Vagina (tissue), 2 donors: ENCODE measurements at places on chromosomes 7 and 10. TPM values are rescaled to one million over a fixed set of nuclear protein-coding genes. Genes with fewer than 3 reads are reported as not detected.

SOSTDC1 gene
- 5.9 TPM for total RNA-seq

CADPS2 gene
- 25.5 TPM for total RNA-seq

DNA sequence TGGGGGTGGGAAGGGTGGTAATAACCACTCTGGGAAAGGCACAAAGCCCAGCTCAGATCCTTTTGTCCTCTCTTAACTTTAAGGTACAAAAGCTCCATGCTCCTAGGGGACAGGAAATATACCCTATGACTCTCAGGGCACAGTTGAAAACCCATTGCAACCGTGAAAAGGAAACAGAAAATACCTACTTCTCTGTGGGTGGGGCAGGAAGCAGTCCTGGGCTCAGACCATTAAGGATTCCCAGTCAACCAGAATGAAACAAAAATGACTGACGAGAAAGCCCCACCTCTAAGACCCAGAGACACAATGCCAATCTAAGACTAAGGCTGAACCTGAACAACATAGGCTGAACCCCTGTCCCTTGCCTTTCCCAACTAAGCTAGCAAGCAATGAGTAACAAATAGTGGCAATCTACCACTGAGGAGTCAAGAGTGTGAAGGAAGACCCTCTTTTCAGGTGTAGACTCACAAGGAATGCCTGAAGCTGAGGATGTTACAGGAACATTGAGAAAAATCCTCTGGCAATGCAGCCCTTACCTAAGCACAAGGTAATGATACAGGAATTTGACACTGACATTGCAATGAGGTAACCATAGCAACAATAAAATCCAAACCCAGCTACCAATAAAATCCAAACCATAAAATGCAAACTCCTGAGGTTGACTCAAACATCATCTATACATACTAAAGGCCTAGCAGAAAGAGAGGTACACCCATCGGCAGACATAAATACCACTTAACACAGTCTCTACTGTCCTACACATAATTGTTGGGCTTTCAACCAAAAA is 380.1 kb downstream of the HPSE2 start:
- H3K27ac ChIP-seq: no peak overlapping the region
- no peaks in the 10 kb centered on the region for H3K36me3 ChIP-seq
- H3K4me1 ChIP-seq: no peaks in the 10 kb centered on the region
- no peak for DNase-seq
- H3K4me3 ChIP-seq: no peak overlapping the region

FAM180A gene
- 7.1 TPM for total RNA-seq

DNA sequence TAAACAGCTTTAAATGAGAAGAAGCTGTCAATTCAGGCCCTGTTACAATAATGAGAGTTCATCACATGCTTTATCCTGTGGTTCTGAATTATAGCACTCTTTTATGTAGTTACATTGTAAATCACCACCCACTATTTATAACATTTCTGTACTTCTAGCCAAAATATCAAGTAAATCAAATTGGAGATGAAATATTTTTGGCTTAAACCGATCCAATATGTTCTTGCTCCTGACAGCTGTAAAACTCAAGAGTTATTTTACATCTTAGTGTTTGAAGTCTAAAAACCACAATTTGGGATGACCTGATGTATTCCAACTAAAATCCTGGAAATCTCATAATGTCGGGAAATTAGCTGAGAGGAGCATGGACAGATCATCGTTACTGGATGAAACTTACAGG is 371.2 kb upstream of the LRRN3 start:
- H3K27ac ChIP-seq: no peak overlapping the region
- no peak for DNase-seq
- H3K27me3 ChIP-seq: no peaks in the 10 kb centered on the region
- H3K4me3 ChIP-seq: no peak overlapping the region
- no peaks in the 10 kb centered on the region for H3K36me3 ChIP-seq

LIPJ gene
- total RNA-seq: not detected

ARMC10 gene
- total RNA-seq: 36.6 TPM

MYL10 gene
- not detected for total RNA-seq

DNA sequence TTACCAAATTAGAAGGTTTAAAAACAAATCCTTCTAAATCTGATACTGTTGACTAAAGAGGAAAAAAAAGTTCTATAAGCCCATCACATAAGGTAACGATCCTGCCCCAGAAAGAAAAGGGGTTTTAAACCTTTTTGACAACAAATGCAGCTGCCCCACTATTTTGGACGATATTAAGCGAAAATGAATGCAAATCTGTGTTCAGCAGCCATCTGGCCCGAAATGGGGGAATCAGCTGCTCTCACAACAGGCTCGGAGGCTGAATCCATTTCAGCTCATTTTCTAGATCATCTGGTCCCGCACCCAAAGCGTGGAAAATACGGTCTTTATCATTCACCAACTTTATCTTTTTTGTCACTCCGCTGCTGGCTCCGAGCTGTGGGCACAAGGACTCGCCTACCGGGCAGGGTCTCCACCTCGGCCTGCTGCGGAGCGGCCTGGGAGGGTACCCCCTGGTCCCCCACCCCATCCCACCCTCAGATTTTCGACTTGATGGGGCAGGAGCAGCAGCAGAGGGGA is 2.4 kb upstream of the EBF3 start:
- no peaks in the 10 kb centered on the region for H3K36me3 ChIP-seq
- H3K27ac ChIP-seq: no peak overlapping the region
- DNase-seq: peak; percentile 43
- H3K4me3 ChIP-seq: no peak overlapping the region
- H3K27me3 ChIP-seq: peaks cover 19% of the 10 kb centered on the region

DNA sequence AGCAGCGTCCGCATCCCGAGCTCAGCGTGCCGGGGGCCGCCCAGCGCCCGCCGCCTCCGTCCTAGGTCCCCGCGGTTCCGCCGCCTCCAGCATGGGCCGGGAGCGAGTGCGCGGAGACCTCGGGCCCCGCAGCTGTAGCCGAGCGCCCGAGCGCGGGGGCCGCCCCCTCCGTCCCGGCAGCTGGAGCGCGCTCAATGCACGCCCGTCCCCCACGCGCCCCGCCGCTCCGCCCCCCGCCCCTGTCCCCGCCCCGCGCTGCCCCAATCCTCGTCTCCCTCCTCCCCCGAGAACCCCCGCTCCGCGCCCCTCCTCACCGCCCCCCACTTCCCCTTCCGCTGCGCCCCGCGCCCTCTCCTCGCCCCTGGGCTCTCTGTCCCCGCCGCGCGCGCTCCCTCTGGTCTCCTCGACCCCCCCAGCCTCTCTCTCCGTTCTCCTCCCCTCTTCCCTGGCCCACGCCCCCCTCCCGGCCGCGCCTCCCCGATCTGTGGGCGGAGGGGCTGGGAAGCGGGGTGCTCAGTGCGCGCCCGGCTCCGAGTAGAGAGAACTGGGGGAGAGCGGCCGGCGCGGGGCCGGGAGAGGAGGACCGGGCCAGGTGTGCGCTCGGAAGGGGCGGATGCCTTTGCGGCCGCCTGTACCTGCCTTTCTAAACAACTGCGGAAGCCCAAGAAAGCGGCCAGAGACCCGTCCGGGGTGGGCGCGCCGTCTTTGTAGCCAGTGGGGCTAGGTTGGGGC is at the start of gene VIPR2:
Gene VIPR2, minus strand, starts transcription at position 110 of the 732 bp plus-strand sequence. Its CDS starts 96 bp downstream, at position 14.
- H3K36me3 ChIP-seq: no peaks in the 10 kb centered on the region
- peak; percentile 85 for DNase-seq
- H3K27me3 ChIP-seq: no peaks in the 10 kb centered on the region
- H3K27ac ChIP-seq: peak within 1 kb of the TSS; percentile 82
- peaks cover 23% of the 10 kb centered on the region for H3K4me1 ChIP-seq

GRCh38 chr10:3353235-3353634 is 180.7 kb upstream of the PITRM1 start:
- H3K4me3 ChIP-seq: no peak overlapping the region
- H3K27ac ChIP-seq: no peak overlapping the region
- no peak for DNase-seq
- no peaks in the 10 kb centered on the region for H3K27me3 ChIP-seq

- H3K4me3 ChIP-seq: no peak overlapping the region
- DNase-seq: no peak
- H3K27ac ChIP-seq: no peak overlapping the region
- H3K4me1 ChIP-seq: no peaks in the 10 kb centered on the region
- H3K36me3 ChIP-seq: no peaks in the 10 kb centered on the region
- H3K27me3 ChIP-seq: no peaks in the 10 kb centered on the region
Observed at GRCh38 chr10:71058308-71058707, 154.1 kb upstream of the UNC5B start.

GRCh38 chr7:136130511-136131303 is 153.5 kb upstream of the MTPN start:
- H3K36me3 ChIP-seq: no peaks in the 10 kb centered on the region
- no peaks in the 10 kb centered on the region for H3K27me3 ChIP-seq
- H3K4me1 ChIP-seq: no peaks in the 10 kb centered on the region
- no peak overlapping the region for H3K4me3 ChIP-seq
- H3K27ac ChIP-seq: no peak overlapping the region

GRCh38 chr10:69315610-69316312 is 37.5 kb downstream of the HK1 start:
- peaks cover 25% of the 10 kb centered on the region for H3K4me1 ChIP-seq
- DNase-seq: no peak
- H3K36me3 ChIP-seq: no peaks in the 10 kb centered on the region
- no peak overlapping the region for H3K4me3 ChIP-seq
- no peaks in the 10 kb centered on the region for H3K27me3 ChIP-seq
- peak overlapping the region; percentile 95 for H3K27ac ChIP-seq

DNA sequence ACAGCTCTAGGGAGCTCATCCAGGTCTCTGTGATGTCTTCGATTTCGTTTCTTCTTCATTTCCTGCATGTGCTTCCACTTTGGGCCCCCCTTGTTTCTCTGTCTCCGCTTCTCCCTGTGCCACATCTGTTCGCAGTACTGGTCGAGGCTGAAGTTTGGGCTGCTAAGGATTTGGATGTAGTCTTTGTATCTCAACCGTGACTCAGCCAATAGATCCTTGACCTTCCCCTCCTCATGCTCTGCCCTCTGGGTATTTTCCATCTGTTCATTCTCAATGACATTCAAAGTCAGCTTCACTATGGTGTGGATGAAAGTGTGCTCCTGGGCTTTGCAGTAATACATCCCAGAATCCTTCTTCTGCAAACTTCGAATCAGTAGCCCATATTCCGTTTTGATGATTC is 187.4 kb downstream of the SEMA3D start:
- H3K4me1 ChIP-seq: no peaks in the 10 kb centered on the region
- no peak overlapping the region for H3K4me3 ChIP-seq
- no peaks in the 10 kb centered on the region for H3K36me3 ChIP-seq
- H3K27ac ChIP-seq: no peak overlapping the region
- H3K27me3 ChIP-seq: no peaks in the 10 kb centered on the region

GIMAP4 gene
- total RNA-seq: 25.3 TPM

GRCh38 chr7:47543714-47544113 is 38.2 kb downstream of the TNS3 start:
- no peak overlapping the region for H3K4me3 ChIP-seq
- no peak for DNase-seq
- H3K27me3 ChIP-seq: no peaks in the 10 kb centered on the region
- no peaks in the 10 kb centered on the region for H3K36me3 ChIP-seq
- H3K4me1 ChIP-seq: peaks cover 9% of the 10 kb centered on the region

CLCN1 gene
- total RNA-seq: not detected

DNA sequence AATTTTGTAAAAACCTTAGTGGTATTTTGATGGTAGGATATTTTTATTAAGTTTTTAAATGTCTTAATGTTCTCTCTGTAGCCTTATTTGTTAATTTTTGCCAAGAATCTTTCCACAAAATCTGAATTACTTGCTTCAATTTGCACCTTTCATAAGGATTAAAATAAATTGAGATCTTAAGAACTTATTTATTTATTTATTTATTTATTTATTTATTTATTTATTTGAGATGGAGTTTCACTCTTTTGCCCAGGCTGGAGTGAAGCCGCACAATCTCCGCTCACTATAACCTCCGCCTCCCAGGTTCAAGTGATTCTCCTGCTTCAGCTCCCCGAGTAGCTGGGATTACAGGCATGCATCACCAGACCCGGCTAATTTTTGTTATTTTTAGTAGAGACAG is 98.6 kb downstream of the PPP1R9A start:
- no peaks in the 10 kb centered on the region for H3K4me1 ChIP-seq
- H3K4me3 ChIP-seq: no peak overlapping the region
- H3K27me3 ChIP-seq: no peaks in the 10 kb centered on the region
- no peak overlapping the region for H3K27ac ChIP-seq
- DNase-seq: no peak
- no peaks in the 10 kb centered on the region for H3K36me3 ChIP-seq

GJD4 gene
- total RNA-seq: not detected

ANLN gene
- 18.9 TPM for total RNA-seq

DNA sequence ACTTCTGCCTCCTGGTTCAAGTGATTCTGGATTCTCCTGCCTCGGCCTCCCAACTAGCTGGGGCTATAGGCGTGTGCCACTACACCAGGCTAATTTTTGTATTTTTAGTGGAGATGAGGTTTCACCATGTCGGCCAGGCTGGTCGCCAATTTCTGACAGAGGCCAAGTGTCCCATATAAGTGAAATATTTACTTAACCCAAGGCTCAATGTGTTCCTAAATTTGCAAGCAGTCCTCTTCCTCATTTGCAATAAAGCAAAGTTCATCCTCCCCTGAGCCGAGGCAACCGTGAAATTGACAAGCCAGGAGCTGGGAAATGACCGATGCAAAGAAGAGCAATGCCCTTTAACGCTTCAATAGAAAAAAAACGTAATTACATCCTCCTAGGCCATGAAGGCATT is 347.7 kb downstream of the FRMD4A start:
- no peak overlapping the region for H3K4me3 ChIP-seq
- no peaks in the 10 kb centered on the region for H3K27me3 ChIP-seq
- H3K36me3 ChIP-seq: no peaks in the 10 kb centered on the region
- peaks cover 10% of the 10 kb centered on the region for H3K4me1 ChIP-seq
- DNase-seq: no peak
- no peak overlapping the region for H3K27ac ChIP-seq

GRCh38 chr7:138243836-138244235 is 167.6 kb downstream of the AKR1D1 start:
- no peaks in the 10 kb centered on the region for H3K36me3 ChIP-seq
- H3K27me3 ChIP-seq: no peaks in the 10 kb centered on the region
- H3K4me3 ChIP-seq: no peak overlapping the region

RNF148 gene
- total RNA-seq: 1.7 TPM

GRCh38 chr10:122279725-122280141 is 8.6 kb downstream of the BTBD16 start:
- H3K27me3 ChIP-seq: no peaks in the 10 kb centered on the region
- no peak for DNase-seq
- H3K4me1 ChIP-seq: no peaks in the 10 kb centered on the region
- no peak overlapping the region for H3K4me3 ChIP-seq
- H3K36me3 ChIP-seq: no peaks in the 10 kb centered on the region

- H3K4me3 ChIP-seq: peak overlapping the region; percentile 67
- H3K36me3 ChIP-seq: no peaks in the 10 kb centered on the region
- H3K27ac ChIP-seq: peak overlapping the region; percentile 78
- peak; percentile 95 for DNase-seq
- H3K4me1 ChIP-seq: peaks cover 19% of the 10 kb centered on the region
Observed at GRCh38 chr10:129465796-129466702, 992 bp upstream of the MGMT start.

- no peak overlapping the region for H3K27ac ChIP-seq
- no peaks in the 10 kb centered on the region for H3K36me3 ChIP-seq
- peaks cover 7% of the 10 kb centered on the region for H3K4me1 ChIP-seq
- H3K4me3 ChIP-seq: no peak overlapping the region
- no peak for DNase-seq
- no peaks in the 10 kb centered on the region for H3K27me3 ChIP-seq
Observed at GRCh38 chr7:91653286-91653685, 227.2 kb downstream of the MTERF1 start.

GRID2IP gene
- not detected for total RNA-seq
